Caudate nucleus (tissue), 63 donors: ENCODE measurements at places on chromosomes 4 and X.

GRCh38 chr4:176268963-176269362 is at the start of gene ASB5:
ASB5 (minus strand) TSS chr4:176269222; CDS start chr4:176269108, 114 bp downstream.
- DNase-seq, result no peak

DNA sequence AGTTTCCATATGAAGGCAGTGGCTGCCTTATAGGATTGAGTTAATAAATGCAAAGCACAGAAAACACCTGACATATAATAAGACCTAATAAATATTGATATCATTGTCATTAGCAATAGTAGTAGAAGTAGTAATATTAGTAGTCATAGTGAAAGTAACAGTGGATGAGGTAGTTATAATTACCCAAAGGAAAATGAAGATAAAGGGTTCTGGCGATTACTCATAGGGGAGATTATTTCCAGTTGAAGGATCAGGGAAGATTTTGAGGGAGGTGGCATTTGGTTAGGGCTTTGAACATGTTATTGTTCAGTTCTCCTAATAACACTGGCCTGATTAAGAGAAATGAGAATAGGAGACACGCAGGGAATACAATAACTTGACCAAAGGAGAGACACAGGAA is 131.9 kb upstream of the GPRIN3 start:
- DNase-seq, result no peak

DNA sequence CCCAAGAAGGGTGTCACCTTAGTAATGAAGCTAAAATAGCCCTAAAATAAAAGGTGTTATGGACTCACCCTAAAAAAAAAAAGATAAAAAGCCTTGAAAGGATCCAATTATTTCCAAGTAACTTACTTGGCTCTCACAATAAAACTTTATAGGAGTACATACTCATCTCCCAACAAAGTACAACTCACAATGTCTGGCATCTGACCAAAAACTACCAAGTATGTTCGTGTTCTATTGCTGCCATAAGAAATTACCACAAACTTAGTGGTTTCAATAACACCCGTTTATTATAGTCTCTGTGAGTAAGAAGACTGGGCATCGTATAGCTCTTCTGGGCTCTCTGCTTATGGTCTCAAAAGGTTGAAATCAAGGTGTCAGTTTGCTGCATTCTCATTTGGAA is 51.0 kb downstream of the BEX1 start:
- DNase-seq, result no peak

DNA sequence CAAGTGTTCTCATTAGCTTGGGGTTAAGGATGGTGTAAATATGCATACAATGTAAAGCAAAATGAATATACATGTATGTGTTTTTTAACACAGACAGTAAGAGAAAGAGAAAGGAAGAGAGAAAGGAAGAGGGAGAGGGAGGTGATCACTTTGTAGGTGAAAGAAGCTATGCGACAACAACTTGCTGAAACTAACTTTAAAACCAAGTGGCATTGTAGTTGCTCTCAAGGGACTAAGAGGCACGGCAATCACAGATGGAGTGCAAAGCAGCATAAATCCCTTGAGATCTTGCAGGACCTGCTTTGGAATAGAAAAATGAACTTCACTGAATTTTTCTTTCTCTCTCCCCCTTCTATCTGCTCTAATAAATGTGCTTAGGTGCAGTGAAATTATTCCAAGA is 1665.0 kb upstream of the TENM3 start:
- DNase-seq, result no peak

DNA sequence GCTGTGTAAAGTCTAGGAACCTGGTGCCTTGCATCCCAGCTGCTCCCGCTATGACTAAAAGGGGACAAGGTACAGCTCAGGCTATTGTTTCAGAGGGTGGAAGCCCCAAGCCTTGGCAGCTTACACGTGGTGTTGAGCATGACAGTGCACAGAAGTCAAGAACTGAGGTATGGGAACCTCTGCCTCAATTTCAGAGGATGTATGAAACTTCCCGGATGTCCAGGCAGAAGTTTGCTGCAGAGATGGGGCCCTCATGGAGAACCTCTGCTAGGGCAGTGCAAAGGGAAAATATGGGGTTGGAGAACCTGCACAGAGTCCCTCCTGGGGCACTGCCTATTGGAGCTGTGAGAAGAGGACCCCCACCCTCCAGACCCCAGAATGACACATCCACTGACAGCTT is 76.6 kb downstream of the DDX60 start:
- DNase-seq, result no peak

GRCh38 chr4:134117392-134118183 is 84.0 kb downstream of the PABPC4L start:
- DNase-seq, result no peak
